Stimulated activated naive CD4-positive, alpha-beta T cell treated with Interleukin-2 at 50 U/mL for 16 hours (primary cell): ENCODE measurements at places on chromosomes 7 and 10.

- DNase-seq, result no peak
Measured at GRCh38 chr10:58780476-58780875, 267.8 kb downstream of the BICC1 start.

GRCh38 chr7:15561835-15562234 is at the start of gene AGMO:
Gene AGMO, minus strand, starts transcription at chr7:15562015.
- no peak for DNase-seq

DNA sequence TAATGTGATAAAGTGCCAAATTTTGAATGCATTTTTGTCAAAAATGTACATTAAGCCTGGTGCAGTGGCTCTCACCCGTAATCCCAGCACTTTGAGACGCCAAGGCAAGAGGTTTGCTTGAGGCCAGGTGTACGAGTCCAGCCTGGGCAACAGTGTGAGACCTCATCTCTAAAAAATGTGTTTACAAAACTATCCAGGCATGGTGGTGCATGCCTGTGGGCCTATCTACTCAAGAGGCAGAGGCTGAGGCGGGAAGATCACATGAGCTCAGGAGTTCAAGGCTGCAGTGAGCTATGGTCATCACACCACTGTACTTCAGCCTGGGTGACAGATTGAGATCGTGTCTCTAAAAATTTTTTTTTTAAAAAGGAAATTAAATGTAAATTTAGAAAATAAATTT is 18.5 kb upstream of the MGMT start:
- DNase-seq, result no peak

- no peak for DNase-seq
Measured at GRCh38 chr10:16777473-16778370, 39.5 kb downstream of the RSU1 start.

DNA sequence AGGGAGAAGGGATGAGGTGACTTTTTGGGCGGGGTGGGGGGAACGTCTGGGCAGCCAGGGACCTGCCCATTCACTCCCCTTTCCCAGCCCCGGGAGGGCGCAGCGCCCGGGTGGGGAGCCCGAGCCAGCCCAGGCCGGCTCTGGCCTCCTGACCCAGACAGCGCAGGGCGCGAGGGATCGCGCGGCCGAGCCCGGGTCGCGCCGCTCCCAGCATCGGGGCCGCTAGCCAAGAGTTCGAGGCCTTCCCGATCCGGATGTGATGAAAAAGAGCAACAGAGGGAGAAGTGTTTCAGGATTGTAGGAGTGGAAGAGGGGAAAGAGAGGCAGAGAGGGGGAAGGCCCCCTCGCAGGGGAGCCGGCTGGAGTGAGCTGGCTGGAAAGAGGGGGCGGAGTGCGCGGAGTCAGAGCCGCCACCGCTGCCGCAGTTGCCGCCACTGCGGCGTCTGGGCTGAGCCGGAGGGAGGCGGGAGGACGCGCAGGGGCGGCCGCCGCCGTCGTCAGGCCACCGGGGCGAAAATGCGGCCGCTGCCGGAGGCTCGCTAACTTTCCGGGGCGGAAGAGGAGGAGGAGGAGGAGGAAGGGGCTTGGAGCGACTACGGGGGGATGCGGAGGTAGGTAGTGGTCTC is at the start of gene MDFIC:
TSS of gene MDFIC (plus strand) at position 69 of the 626 bp plus-strand sequence. CDS start 940 bp downstream, outside the sequence.
- peak; percentile 66 for DNase-seq

DNA sequence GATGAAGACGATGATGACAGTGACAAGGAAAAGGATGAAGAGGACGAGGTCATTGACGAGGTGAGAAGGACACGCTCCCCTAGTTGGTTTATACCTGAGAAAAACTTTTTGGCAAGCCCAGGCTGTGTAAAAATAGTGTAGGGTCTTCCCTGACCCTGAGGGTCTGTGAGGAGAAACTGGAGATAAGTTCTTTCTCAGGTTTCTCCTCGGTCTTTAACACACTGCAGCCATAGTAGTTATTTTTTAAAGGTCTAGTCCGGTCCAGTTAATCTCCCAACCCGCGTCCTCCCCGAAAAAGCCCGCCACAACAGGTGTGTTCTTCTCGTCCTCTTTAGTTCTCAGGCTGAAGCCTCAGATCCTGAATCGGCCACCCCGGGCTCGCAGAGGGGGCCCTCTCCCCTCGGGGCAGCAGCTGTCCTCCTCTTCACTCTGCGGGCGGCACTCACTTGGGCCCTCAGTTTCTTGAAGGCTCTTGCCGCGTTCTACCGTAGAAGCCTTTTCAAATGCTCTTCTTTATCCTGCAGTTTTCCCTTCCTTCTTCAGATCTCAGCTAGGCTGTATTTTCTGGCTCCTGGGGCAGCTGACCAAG is 411 bp downstream of the BCCIP start:
- DNase-seq, result no peak
